ENCODE measurements at places on chromosomes 7 and 10.

GRCh38 chr10:46553238-46554049, 3.0 kb downstream of the GPRIN2 start:
- no peak for DNase-seq

GRCh38 chr7:155975490-155975889, 163.2 kb upstream of the SHH start:
- no peak for DNase-seq

DNA sequence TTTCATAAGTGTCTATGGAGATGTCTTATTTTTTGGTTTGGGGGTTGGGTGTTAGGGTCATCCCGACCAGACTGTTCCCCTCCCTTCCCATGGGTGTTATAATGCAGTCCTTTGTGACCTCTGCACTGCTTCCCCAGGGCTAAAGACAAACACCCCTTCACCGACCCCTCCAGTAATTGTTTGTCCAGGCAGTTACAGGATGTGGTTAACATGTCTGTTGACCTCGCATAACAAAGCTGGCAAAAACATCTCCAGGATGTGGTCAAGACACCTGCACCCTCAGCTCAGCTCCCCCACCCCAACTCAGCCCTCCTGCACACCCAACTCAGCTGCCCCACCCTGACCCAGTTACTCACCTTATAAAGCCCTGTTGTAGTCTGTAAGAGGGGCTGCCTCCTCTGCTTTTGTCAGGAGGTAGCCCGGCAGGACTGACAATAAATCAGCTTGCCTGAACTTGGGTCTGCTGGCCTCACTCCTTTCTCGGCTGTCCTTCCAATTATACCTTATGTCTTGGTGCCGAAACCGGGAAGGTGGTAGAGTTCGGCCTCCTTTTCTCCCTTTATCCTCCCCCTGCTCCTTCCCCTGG, 102.2 kb downstream of the ZNF92 start:
- no peak for DNase-seq

DNA sequence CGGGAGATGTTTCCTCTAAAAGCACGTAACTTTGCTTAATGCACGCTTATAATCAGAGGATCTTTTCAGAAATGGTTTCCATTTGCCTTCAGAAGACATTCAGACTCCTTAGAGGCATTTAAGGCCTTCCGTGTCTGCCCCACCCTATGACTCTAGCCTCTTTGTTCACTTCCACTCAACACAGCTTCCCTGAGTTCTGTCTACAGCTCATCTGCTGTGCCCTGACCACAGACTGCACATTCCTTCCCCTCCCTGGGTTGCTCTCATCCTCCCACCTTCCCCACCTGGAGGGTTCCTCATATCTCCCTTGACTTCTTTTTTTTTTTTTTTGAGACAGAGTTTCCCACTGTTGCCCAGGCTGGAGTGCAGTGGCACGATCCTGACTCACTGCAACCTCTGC, 16.6 kb downstream of the FBH1 start:
- no peak for DNase-seq

DNA sequence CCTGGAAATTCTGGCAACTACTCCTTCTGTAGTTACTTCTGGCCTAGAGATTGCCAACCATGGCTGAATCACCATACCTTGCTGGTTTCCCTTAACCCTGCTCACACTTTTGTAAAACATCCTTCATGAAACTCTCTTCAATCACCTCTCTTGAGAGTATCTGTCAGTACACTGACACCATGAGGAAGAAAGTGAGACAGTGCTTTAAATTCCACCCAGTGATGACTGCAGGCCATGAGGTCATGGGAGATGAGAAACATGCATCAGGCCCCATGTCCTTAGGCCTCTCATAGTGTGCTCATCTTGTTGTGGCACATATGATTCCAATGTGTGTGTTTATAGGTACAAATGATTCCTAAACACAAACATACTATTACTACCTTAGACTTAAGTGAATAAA, 24.6 kb upstream of the NAMPT start:
- peak; percentile 10 for DNase-seq

DNA sequence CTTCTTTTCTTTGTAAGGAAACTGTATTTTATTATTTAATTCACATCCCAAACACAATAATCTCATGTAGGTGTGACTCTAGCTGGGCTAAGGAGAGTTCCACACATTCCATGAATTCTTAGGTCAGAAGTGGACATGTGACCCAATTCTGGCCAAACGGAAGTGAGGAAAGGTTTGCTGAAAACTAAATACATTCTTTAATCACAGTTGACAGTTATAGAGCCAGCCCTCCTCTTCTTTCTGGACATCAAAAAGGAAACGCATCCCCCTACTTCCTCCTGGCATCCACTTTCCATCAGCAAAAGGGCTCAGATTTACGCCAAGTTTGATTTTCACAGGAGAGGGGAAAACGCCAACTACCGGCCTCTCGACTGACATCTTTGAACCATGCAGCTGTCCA, 774.4 kb upstream of the POM121L12 start:
- no peak for DNase-seq

- no peak for DNase-seq
Observed at GRCh38 chr7:124536156-124536762, 229.3 kb downstream of the GPR37 start.

DNA sequence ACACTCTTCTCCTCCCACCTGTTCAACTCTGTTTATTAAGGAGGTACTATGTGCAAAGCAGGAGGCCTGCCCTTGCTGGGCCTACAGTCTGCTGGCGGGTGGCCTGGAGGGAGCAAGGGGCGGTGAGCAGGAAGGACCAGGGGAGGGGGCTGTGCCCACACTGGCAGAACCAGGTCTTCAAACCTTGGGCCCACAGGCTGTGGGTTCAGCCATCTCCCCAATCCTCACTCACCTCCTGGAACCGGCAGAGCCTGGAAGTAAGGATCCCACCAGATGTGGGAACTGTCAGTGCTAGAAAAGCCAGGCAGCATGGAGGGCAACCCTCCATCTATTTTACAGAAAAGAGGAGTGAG, 50.8 kb downstream of the CAMK2B start:
- DNase-seq, result no peak

- no peak for DNase-seq
Observed at GRCh38 chr10:88756660-88757059, 3.2 kb upstream of the LIPN start.

DNA sequence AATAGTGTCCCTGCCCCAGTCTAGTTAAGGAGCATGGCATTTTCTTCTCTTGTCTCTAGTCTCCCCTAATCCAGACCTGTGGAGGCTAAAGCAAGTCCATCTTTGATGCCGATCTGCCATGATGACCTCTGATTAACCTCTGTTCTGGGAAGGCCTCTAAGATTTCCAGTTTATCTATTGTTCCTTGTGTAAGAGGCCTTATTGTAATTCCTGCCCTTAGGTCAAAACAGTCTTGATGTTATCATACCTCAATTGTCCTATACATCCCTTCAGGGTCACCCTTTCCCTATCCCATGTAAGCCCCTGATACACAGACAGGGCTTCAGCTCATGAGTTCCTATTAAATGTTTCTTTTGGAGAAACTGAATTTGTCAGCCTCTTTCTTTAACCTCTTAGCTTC, 4.9 kb upstream of the ZMIZ2 start:
- DNase-seq, result no peak

DNA sequence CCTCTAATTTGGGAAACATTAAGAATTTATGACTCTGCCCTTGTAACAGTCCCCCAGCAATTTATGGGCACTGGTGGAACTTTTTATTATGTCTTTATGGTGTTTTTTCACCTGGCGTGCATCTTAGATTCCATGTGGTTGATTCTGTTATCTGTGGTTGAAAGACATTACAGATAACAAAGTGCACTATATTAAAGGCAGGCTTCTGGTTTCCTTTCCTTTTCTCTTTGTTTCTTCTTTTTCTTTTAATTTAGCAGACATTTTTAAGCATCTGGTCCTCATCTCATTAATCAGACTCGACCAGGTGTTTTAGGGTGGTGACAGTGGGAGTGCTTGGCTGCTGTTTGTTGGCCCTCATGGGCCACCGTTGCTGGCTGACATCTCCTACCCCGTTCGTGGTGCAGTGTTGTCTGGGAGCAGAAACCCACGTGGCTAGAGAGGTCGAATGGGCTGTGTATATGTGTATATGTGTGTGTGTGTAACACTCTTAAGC, 77.4 kb downstream of the LRMDA start:
- peak; percentile 75 for DNase-seq

- DNase-seq, result peak; percentile 59
Observed at GRCh38 chr7:111803015-111803758, 240.9 kb upstream of the IMMP2L start.

DNA sequence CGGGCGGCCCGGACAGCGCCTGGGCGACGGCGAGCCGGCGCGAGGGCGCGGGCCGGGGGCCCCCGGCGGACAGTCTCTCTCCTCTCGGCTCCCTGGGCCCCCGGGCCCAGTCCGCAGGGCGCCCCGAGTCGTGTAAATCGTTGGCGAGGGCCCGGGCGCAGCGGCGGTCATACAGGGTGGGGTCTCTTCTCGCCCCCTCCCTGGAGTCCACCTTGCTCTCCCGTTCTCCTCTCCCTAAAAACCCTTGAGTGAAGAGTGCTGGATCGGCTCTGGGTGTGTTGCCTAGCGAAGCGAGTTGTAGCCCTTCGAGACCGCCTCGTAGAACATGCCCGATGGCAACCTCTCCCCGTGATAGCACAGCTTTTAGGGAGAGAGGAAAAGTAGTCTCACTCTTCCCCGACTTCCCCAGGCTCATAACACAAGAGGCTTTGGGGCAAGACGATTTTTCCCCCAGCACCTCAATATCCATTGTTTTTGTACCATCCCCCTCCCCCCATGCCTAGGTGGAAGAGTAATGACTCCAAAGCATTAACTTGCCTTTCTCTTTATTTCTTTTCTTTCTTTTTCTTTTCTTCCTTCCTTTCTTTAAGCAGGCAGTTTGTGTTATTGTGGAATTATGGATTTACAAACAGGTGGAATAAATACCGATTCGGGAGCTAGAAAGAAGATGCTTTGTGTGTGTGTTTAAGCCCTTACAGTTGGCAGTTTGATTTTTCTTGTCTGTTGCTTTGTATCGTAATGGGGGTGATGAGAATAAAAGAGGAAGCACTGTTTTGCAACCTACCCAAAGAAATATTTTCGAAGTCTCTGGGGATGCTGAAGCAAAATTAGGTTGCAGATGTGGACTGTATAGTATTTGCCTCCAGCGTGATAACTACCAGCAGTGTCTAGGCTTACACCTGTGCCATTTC, 822 bp downstream of the SHOC2 start:
- peak; percentile 46 for DNase-seq

- no peak for DNase-seq
Observed at GRCh38 chr7:51077316-51077986, 239.2 kb downstream of the COBL start.

DNA sequence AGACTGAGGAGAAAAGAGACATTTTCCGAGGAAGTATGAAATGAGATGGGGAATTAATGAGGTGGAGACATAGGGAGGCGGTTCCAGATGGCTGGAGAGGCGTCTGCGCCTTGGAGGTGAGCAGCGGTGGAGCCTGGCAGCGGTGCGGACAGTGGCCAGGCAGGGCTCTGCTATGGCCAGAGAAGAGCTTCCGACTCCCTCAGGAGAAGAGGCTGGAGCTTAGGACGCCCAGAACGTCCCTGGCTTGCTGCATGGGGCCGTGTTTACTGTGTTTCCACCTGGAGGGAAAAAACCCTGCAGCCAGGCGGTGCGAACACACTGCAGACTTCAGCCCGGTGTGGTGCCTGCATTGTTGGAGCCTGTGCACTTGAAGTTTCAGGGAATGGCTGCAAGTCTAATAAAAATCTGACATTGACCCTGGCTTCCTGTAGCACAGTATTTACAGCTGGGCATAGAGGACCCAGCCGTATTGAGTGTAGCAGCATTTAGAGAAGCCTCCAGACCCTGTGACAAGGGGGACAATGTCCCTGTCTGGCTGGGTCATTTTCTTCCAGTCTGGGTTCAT, 447.1 kb upstream of the MKI67 start:
- DNase-seq, result no peak

DNA sequence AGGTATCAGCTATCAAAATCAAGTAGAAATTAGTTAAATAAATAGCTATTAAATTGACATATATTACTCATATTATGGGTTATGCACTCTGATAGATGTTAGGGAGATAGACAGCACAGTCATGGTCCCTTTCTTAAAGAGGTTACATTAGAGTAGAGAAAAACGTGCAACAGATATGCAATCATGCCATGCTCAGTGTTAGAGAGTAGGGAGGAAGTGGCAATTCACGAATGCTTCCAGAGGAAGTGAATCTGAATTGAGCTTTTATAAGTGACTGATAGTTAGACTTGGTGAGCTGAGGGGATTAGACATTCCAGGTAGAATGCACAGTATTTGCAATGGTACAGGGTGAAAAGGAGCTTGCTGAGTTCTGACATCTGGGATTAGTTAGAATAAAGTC, 349.8 kb downstream of the NXPH1 start:
- no peak for DNase-seq

DNA sequence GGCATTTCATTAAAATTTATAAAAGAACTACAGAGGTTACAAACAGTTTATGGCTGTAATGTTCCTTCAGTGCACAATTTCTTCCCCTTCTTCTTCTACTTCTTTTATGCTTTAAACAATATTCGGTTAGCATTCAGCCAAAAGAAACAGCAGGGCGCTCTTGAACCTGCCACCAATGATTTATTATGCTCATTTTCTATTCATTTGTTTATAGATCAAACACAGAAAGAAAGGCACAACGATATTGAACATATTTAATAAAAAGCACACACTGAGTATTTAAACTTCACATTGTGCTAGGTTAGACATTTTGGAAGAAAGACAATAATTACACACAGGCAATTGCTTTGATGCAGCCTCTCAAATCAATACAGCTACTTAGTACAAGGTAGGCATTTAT, 1025.8 kb upstream of the LRRN3 start:
- no peak for DNase-seq

DNA sequence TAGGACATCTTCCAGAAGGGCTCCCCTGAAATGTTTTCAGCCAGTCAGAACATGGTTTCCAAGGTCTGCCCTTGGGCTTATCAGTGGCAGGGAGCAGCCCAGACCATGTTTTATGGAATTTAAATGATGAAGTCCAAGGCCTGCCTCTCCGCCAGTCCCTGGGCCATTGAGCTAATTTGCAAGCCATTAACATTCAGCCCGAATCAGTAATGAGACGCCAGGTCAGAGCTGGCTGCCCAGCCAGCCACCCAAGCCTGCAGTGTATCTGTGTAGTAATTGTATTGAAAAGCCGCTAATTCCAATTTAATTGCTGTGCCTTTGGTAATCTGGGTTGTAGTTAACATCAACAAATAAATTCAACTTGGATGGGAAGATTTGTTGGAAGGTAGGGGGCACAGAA, 131.4 kb downstream of the PAXIP1 start:
- DNase-seq, result no peak

GRCh38 chr7:22664988-22665798, 61.8 kb upstream of the IL6 start:
- DNase-seq, result no peak

GRCh38 chr10:23015021-23015707, 80.2 kb upstream of the MSRB2 start:
- no peak for DNase-seq

- no peak for DNase-seq
Observed at GRCh38 chr7:1120791-1121190, 32.9 kb downstream of the GPER1 start.

DNA sequence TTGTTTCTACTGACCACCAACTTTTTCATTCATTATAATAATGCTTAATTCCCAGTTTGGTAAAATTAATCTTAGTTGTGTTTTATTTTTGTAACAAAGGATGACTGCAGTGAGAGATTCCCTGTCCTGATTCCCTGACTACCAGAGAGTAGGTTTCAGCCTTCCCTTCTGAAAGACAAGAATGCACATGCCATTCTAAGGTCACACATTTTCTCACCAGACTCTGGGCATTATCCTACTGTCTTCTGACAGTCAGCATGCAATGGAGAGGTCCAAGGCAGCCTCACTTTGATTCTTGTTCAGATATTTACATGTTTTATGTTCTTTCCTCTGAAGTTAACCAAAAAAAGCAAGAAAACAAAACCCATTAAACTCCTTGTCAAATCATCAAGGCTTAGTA, 372.7 kb upstream of the CDC14C start:
- DNase-seq, result no peak

All from fibroblast of skin of right biceps (primary cell).